ENCODE measurements at places on chromosomes 12 and 14.

GRCh38 chr12:19234171-19234704 is 104.7 kb downstream of the PLEKHA5 start:
- DNase-seq: no peak

GRCh38 chr14:95609398-95609990 is 74.6 kb downstream of the GLRX5 start:
- peak; percentile 66 for DNase-seq

DNA sequence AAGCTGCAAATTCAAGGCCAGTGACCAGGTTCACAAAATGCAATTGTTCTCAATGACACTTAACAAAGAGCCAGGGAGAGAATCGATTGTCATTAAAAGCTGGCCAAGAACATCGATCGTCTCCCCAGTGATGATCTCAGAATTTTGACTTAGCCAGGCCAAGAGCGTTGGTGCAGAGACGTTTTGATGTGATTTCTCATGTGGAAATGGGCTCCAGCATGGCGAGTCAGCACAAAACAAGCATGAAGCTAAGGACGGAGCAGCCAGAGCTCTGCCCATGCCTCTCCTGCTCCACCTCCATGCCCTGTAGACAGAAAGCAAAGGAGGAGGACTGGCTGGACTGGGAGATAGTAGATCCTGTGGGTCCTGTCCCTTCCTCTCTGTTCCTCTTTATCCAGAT is 270.8 kb downstream of the FOXN3 start:
- DNase-seq: no peak

GRCh38 chr12:32083489-32083888 is 23.2 kb upstream of the BICD1 start:
- DNase-seq: no peak

DNA sequence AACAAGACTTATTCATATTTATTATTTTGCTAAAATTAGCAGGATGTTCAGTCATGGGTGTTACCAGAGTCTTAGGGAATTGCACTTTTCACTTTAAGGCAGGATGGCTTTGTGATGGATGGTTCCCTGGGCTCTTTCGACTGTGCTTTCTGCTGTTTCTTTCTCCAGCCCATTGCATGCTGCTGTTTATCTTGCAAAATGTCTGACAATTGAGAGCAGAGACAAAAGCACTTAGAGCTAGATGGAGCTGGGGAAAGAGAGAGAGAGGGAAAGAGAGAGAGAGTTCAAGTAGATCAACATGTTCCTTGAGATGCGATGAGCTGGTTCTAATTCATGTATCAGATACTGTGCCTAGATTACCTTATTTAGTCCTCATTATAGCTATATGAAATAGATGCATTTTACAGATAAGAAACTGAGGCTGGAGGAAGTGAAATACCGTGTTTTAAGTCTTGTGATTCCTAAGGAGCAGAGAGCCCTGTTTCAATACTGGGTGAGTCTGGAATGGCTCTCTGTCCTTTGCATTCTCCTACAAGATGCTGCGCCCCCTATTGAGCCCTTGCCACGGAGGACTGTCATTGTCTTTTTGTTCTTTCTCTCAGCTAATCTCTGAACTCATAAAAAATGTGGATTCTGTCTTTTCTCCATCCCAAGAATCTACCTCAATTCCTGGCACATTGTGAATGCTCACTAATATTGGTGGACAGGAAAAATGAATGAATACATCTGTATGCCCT is 227.9 kb downstream of the ALG10B start:
- DNase-seq: peak; percentile 41

DNA sequence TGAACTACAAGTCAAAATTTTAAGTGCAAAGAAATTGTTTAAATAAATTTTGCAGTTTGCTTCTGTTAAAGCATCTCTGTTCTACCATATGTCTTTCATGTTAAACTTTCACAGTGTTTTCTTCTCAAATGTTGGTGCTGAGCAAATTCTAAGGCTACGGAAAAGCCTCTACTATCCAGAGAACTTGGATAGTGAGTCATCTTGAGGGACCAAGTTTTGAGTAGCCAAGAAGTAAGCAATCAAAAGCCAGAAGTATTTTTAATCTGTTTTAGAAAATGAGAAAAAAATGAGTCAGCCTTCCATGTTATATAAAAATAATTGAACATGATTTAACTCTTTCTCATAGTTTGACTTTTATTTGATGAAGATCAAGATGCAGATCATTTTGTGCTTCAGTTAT is 3.3 kb downstream of the BRMS1L start:
- no peak for DNase-seq

- no peak for DNase-seq
These were observed 185.6 kb downstream of the APAF1 start for GRCh38 chr12:98830657-98831056.

DNA sequence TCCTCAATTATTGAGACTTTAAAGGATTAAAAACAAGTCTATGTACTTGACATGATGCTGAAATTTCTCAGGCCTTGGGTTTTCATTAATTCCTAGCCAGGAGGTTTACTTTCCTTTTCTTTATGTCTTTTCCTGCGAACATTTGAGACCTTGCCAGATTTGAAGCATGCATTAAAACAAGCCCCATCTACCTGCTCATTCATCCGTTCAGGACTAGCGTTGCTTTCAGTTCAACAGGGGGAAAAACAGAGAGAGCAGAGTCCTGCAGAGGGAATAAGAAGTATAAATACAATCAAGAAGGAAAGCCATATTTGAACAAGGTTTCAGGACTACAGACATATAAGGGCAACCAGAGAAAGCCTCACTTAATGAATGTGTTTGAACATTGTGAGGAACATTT is 542.4 kb downstream of the DIO2 start:
- no peak for DNase-seq

DNA sequence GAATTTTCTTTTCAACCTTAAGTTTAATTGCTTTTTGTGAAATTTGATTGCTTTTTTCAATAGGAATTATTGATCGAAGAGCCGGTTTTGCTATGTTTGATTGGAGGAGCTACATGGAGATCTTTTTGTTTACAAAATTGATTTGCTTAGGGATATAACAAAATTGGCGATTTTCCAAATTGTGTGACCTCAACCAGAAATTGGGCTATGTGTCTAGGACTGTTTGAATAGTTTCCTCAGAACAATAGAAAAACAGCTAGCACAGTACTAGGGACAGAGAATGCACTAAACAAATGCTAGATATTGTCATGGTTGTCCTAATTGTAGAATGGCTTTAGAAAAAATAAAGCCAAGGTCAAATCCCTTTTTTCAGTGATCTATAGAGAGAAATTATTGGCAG is 2.4 kb downstream of the SLC17A8 start:
- DNase-seq: no peak

- no peak for DNase-seq
These were observed 34.0 kb upstream of the HECTD1 start for GRCh38 chr14:31241450-31242114.

DNA sequence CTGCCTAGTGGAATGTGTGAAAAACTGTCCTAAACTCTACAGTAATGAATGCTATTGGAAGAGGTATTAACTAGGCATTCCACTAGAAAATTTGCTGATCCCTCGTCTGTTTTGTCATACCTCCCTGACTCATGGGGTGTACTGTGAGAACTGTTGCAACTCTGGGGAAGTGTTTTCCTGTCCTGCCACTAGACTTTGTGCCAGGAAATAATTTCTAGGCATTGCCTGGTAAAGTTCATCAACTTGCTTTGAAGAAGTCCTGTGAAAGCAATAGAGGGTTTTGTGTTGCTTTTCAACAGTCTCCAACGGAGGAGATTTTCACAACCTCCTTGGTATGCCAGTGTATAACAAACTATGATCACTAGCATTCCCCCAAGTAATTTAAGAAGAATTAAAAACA is 139.9 kb downstream of the AKAP6 start:
- no peak for DNase-seq

DNA sequence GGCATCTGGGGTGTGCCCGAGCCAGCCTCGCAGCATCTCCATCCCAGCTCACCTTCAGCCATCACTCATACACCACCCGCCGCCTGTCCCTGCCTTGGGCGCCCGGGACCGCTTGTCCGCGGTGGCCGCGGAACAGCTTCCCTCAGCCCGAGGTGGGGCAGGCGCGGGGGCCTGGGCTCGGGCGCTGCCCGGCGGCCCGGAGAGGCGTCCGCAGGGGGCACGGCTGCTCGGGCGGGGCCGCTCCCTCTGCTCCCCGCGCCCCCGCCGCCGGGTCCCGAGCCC is 430 bp downstream of the SLC41A2 start:
- no peak for DNase-seq

GRCh38 chr12:50612882-50613281 is 108.1 kb downstream of the DIP2B start:
- no peak for DNase-seq

- DNase-seq: no peak
These were observed 2.1 kb upstream of the SLC11A2 start for GRCh38 chr12:51028126-51028812.

- DNase-seq: no peak
These were observed 12.3 kb upstream of the LBHD2 start for GRCh38 chr14:103071544-103072251.

DNA sequence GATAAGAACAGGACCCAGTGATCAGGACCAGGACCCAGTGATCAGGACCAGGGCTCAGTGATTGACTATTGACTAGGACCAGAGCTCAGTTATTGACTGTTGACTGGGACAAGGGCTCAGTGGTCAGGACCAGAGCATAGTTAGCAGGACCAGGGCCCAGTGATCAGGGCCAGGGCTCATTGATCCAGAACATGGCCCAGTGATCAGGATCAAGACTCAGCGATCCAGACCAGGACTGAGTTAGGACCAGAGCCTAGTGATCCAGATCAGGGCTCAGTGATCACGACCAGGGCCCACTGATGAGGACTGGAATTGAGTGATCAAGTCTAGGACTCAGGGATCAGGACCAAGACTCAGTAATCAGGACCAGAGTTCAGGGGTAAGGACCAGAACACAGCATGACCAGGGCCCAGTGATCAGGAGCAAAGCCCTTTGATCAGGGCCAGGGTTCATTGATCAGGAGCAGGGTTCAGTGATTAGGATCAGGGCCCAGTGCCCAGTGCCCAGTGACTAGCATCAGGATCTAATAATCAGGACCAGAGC is 176.0 kb downstream of the TMEM121 start:
- no peak for DNase-seq

DNA sequence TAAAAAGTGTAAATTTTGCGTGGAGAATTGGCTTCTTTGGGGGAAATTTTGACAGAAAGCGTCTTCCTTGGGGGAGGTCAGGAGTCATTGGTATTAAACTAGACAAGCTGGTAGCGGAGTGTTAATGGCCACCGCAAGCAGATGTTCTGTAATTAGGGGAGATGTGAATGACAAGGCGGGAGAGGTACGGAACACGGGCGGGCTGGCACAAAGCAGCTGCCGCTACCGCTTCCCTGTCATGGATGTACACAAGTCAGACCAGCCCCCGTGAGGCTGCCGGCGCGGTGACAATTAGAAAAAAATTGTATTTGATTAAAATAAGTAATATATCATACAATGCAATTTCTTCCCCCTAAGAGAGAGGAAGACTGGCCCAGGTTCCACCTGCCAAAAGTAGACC is 501.6 kb downstream of the VRK1 start:
- no peak for DNase-seq

DNA sequence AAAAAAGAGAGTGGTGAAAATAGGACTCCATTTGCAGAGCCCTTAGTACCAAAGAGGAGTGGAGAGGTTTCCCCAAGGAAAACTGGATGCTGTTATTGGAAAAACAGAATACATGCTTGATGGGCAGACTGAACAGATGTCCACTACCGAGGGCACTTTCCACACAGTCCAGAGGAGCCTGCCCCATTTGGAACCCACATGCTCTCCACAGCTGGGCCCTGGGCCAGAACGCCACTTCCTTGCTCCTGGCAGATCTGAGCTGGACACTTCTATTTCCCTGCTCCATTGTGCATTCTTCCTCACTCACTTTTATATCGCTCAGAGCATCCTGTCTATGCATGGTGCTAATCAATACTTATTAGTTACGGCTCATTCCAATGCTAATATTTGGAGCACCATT is 249.9 kb downstream of the SLC15A4 start:
- DNase-seq: no peak

DNA sequence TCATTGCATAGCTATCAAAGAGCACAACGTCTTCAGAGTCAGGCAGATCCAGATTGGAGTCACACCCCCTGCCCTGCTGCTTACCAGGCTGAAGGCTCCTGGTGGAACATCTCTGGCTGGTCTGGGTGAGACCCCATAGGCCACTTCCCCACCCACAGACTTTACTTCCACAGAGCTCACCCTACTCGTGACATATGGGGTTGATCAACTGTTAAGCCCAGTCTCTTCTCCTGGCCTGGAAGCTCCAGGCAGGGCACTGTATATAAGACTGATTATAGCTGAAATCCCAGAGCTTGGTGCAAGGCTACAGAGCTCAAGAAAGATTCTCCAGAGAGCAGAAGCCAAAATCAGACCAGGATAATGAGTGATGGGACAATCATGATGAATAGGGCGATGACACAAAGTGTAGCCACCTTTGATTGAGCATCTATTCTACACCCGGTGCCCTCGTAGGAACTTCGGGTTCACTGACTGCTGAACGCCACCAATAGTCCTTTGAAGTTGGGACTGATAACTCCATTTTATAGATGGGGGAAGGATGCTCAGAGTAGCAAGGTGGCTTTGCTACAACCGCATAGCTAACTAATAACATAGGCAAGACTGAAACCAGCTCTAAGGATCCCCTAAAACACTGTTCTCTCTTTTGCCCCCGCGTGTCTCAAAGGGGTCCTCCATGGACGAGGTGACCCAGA is 287.8 kb downstream of the BCL11B start:
- no peak for DNase-seq

DNA sequence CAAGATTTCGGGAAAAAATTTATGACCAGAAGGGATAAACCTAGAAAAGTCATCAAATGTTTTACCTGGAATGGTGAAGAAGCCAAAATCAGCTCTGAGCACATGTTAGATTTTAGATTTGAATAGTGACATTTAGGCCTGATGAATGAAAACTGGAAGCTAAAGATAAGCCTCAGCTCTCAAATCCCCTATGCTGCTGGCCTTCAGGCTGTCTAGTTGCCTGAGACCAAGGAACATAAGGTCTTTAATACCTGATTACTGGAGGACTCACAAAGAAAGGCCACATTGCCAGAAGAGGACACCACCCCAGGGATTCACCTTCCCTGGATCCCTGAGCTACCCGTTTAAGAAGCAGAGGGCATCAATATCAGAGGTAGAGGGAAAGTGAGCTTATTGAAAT is 56.6 kb downstream of the BCL2L14 start:
- DNase-seq: no peak

DNA sequence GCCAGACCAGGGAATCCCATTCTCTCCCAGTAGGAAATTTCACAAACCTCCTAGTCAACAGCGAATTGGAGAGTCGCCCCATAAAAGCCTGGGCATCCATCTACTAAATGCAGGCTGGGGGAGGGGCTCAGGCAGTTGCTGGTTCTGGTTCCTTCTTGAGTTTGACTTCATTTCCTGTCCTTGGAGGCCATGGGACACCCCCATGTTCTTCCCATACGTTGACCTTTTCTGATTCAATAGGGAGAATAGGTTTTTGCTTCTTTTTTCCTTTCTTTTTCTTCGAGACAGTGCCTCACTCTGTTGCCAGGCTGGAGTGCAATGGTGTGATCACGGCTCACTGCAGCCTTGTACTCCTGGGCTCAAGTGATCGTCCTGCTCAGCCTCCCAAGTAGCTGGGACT is 44.1 kb upstream of the TMEM263 start:
- DNase-seq: no peak

- DNase-seq: peak; percentile 59
These were observed 6.8 kb downstream of the EMP1 start for GRCh38 chr12:13203034-13203922.

GRCh38 chr14:61326847-61327246 is 5.5 kb downstream of the PRKCH start:
- peak; percentile 42 for DNase-seq
